ENCODE measurements at places on chromosomes 5 and 9.

GRCh38 chr5:133882846-133883245 is 85.6 kb downstream of the C5orf15 start:
- DNase-seq, result no peak

GRCh38 chr9:127762111-127762676 is 16.3 kb downstream of the SH2D3C start:
- no peak for DNase-seq

DNA sequence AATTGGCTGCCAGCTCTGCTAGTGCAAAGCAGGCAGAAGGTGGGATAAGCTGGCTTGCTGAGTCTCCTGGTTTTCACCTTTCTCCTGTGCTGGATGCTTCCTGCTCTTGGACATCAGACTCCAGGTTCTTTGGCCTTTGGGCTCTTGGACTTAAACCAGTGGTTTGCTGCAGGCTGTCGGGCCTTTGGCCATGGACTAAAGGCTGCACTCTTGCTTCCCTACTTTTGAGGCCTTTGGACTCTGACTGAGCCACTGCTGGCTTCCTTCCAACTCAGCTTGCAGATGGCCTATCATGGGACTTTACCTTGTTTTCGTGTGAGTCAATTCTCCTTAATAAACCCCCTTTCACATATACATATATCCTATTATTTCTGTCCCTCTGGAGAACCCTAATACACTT is 1293.9 kb upstream of the CDH6 start:
- DNase-seq, result peak; percentile 64

GRCh38 chr5:93756372-93756771 is 15.0 kb upstream of the POU5F2 start:
- DNase-seq, result no peak

DNA sequence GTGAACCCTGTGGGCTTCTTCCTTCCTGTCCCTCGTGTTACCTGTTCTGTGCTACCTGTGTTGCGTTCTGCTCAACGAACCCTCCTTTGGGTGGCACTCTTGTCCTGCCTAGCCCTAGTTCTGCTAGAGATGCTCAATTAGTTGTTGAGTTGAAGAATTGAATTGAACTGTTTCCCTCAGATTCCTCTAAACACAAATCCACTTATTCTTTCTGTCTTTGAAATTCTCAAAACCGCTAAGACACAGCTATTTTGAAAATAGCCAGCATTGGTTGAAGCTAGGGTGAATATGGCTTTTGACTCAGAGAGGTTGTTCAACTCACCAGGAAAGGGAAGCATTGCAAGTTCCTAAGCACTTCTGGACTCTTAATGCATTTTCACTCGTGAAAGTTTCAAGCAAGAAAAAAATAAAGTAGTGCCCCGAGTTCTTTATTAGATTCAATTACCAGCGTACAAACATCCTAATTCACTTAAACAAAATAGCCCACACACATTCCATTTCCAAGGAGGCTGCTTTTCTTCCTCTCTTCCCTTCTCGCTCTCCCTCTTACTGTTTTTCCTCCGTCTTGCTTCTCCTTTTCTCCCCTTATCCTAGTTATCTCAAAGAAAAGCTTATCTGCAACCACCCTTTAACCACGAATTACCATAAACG is 642 bp upstream of the ITGA1 start:
- DNase-seq, result peak; percentile 84

DNA sequence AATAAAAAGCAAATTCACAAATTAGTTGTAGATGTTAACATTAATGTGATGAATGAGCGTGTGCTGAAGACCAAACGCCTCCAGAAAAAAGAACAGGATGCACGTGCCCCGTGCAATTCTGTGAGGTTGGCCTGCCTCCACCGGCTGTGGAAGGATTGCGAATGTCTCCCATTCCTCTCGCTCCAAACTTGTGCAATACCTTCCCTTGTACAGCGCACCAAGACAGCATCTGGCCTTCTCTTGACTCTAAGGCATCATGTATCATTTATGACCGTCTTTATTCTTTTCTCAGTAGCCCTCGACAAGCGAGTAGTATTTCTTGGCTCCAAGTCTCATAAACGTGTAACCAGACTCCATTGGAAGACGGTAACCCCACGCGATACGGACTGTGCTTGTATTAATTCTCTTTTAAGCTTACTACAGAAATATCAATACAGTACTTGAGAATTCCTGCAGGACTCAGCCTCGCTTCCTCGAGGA is 1.5 kb upstream of the TESK1 start:
- DNase-seq, result no peak

DNA sequence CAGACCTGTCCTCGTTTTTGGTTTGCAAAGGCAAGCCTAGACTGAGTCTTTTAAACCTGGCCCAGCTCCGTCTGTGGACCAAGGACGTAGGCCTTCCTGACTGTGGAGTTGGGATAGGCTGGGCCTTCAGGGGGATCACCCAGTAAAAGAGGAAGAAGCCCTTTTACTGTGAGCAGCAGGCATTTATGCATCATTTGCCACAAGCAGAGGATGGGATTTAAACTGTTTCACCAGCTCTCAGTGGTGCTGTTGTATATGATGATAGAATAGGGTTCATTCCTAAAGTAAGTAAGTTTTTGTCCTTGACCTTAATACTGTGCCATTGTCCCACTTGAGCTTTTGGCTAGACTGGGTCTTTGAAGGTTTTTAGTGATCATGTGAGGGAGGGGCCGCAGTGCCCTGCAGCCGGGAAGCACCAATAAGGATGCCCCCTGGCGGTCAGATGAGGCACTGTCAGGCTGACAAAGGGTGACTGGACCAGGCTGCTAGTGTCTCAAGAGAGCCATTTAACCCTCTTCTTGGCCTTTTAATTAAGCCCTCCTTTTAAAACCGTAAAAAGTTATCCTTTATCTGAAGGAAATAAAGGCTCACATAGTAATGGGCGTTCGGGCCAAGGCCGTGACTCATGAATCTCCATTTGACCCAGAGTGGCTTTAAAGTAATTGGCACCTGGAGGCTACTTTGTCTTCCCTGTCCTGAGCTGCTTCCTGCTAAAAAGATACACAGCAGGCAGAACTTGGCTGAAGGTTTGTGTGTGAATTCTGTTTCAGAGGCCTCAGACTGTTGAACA is 74.0 kb downstream of the UBAP1 start:
- peak; percentile 53 for DNase-seq

GRCh38 chr5:50667653-50668595 is 1.5 kb downstream of the PARP8 start:
- peak; percentile 79 for DNase-seq

DNA sequence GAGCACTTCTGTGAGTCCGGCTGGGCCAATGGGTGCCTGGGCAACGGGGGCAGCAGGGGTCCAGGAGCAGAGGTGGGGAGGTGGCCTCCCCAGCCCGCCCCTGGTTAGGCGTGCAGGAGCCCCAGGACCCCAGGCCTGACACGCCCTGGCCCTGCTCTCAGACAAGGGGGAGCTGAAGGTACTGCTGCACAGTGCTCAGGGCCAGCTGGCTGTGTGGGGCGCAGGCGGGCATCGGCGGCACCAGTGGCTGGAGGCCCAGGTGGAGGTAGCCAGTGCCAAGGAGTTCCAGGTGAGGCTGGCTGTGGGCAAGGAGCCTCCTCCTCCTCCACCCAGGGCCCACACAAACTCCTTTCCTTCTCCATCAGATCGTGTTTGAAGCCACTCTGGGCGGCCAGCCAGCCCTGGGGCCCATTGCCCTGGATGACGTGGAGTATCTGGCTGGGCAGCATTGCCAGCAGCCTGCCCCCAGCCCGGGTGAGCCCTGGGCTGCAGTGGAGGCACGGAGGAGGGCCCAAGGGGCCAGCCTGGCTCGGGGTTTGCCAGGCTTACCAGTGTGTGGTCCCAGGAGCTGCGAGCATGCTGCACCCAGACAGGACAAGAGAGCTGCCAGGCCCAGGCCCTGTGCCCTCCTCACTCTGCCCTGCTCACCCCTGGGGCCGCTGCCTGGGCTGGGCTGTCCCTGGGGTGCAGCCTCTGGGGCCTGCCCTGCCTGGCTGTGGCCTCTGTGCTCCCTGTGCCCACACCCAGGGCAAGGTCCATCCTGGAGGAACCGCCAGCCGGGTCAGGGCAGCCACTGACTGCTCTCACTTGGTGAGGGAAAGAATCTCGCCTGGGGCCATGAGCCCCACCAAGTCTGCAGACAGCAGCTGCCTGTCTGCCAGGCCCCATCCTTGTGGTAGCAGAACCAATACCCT is 7.0 kb downstream of the MAMDC4 start:
- DNase-seq, result peak; percentile 98

GRCh38 chr9:567128-567746 is 274.3 kb upstream of the DMRT1 start:
- no peak for DNase-seq

DNA sequence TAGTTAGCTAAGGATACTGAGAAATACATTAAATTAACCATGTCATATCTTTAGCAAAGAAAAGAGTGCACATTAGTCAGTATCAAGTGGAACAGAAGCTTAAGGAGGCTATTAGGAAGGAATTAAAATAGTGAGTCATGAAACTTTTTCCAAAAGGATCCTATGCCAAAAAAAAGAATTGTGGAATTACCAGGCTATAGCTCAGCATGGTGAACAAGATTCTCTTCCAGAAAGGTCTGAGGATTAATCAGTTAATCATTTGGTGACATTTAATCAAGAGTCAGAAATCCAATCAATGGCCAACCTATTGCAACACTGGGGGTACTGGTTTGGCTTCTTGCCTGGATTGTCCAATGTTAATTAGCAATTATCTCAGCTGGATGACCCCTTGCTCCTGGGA is 244.5 kb upstream of the NMUR2 start:
- DNase-seq, result no peak

DNA sequence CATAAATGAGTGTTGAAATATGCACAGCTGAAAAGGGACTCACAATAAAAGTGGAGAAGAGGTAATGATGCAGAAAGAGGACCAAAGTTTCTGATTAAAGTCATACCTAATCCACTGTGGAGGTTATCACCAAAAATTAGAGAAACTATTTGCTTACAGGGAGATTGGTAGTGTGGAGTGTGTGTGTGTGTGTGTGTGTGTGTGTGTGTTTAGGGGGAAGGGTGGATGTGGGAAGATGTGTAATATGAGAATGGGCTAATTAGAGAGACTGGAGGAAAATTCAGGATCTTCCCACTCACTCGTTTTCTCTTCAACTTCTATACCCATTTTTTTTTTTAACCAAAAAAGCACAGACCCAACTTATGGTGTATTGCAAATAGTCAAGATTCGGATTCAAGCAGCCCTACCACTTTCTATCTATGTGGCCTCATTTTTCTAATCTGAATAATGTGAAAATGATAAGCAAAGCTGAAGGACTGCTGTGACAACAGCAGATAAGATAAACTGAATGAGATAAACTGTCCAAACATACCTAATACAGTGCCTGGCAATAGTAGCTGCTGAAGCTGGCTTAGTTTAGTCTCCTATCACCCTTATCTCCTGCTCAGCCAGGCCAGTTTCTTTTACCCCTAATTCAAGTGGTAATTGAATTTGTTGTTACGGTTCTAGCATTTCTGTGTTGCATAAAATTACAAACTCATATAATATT is 501.1 kb downstream of the KDM4C start:
- DNase-seq, result no peak

DNA sequence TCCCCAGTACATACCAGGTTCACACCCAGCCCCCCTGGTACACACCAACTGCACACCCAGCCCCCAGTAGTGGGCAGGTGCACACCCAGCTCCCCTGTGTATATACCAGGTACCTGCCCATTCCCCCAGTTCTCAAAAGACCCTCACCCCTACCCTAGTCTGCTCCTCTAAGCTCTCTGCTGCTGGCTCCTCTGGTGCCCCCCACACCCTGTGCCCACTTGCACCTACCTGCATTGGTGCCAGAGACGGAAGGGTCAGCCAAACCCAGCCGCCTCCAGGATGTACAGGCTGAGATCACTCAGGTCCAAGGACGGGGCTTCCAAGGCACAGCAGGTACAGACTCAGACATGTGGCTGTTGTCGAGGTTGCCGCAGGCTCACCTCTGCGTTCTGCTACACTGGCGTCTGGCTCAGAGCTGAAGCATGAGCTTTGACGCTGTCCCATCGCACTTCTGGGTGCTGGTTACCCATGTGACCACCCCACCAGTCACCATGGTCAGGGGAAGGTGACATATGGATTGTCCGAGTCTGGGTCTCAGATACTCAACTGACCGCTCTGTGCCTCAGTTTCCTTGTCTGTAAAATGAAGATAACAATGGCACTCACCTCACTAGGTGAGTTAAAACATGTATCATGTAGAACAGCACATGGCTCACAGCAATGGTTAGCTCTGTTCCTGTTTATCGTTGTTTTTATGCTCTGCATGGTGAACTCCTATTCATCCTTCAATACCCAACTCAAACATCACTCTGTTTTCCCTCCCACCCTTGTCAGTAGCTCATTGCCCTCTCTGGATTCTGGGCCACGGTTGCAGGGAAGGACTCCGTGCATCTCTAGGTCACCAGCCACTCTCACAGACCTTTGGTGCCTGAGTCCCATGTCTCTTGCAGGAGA is 45.3 kb upstream of the SUSD3 start:
- DNase-seq, result no peak

DNA sequence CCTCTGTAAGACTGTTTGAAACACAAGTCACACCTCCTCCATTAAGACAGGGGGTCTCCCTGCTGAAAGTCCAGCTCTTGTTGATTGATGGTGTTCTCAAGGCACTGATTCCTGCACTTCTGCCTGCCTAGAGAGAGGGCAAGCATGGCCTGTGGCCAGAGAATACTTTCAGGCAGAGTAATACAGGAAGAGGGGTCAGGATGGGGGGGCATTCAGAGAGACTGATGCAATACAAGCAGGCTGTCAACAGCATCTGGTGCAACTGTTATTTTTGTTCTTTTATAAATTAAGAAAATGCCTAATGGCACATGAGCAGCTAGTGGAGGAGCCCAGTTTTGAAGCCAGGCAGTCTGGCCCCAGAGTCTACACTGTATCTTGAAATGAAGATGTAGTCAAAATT is 302.2 kb downstream of the DIRAS2 start:
- DNase-seq, result no peak

DNA sequence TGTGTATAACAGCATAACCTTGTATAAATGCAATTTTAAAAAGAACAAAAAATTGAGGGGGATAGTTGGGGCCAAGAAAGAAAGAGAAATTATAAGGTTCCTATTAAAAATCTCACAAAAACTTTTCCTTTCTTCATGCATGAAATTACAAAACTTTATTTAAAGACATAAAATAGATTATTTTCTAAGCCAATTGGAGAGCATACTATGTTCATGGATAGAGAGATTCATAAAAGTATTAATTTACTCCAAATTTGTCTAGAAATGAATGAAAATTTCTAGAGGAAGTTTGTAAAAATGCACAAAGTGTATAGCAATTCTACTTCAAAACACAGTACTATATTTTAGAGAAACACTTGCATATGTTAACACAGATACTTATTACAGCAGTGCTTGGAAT is 200.4 kb downstream of the PCSK1 start:
- no peak for DNase-seq

- DNase-seq, result no peak
Measured at GRCh38 chr5:133981714-133982113, 13.3 kb upstream of the C5orf15 start.

DNA sequence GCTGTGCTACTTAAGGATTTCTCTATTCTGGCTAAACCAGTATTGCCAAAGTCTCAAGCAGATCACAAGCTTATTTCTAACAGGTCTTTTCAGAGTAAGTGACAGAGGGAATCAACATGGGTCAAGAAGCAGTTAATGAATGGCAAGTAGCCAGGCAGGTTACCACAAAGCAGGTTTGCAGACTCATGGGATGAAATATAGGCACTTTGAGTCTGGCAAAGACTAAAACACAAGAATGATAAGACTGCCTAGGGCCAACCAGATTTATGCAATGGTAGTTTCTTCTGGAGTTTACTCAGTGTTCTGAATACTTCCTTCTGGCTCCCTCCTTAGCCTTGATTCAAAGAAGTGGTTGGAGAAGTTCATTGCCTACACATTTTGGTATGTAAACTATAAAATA is 3.6 kb downstream of the HMGCS1 start:
- DNase-seq, result peak; percentile 17

- no peak for DNase-seq
Measured at GRCh38 chr9:98687911-98688310, 20.8 kb downstream of the GABBR2 start.

Measured in small intestine (tissue), 16 donors.